ENCODE measurements at places on chromosomes 5 and 9.

DNA sequence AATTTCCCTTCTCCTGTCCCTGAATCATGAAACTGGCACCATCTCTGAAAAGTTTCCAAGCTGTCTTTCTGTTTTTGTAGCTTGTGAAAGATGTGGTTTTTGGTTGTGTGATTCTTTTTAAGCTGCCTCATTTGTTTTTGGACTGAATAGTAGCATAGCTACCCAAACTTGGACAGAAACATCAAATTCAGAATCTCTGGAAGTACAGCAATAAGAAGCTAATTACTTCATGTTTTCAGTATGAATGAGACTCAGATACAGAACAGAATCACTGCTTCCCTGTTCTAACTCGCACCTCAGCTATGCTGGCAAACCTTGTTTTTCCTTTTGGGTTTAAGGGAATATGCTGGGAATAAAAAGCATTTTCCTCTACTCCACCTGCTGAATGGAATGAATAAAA, 101.0 kb downstream of the FGF1 start:
- DNase-seq = no peak

DNA sequence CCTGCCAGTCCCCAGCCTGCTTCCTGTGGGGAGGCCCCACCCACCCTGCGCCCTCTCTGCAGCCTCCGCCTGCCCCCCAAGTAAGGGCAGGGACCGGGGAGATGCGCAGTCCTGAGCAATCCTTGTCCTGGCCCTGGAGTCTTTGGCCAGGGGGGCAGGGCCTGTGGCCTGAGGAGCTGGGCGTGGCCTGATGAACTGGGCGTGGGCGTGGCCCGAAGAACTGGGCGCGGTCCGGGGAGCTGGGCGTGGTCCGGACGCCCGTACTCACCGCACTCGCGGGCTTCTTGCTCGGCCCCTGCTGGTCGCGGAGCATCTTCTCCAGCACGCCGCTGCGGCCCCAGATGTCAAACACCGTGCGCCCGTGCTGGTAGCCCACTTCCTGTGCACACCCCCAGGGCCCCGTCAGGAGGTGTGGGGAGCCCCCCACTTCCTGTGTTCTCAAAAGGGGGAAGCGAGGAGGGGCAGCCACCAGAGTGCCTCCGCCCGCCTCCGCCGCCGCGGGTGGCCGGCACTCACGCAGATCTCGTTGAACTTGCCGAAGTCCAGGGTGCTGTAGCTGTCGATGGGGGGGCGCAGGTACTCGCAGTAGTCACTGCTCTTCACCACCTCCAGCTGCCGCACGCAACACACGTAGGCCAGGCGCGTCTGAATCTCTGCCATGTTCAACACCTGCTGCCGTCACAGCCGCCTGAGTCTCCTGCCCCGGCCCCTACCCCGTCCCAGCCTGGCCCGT, 2.7 kb upstream of the NSMF start:
- no peak for DNase-seq

DNA sequence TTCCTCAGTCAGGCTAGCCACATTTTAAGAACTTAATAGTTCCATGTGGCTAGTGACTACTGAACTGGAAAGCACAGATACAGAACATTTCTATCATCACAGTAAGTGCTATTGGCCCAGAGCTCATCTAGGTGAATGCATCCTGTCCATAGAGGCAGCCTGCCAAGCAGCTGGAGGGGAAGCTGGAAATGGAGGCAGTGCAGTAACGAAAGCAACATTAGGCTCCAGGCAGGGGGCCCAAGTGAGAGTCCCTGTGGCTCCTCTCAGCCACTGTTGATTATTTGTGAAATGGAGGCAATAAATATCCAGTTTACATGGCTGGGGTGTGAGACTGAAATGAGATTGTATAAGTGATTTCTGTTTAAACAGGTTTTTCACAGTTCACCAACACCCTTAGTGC, 227.2 kb upstream of the KLF9 start:
- DNase-seq = no peak

GRCh38 chr5:115941051-115941675, 21.1 kb upstream of the LVRN start:
- DNase-seq = no peak

DNA sequence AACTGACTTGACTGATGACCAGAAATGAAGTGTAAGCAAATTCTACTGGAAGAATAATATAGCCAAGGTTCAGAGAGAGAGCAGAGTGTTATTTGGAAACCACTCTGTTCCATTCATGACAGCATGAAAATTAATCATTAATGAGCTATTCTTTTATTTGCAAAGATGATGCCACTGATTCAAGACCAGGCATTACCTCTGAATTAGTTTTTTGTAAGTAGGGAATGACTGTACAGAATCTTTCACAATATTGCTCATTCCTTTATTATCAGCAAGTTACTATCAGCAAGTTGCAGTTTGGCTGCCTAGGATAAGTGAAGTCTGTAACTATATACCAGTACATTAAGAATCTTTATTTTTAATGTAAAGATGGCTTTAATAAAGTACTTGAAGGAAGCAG, 75.1 kb upstream of the RGMB start:
- no peak for DNase-seq

- DNase-seq = no peak
Measured at GRCh38 chr9:14320271-14321181, 6.6 kb upstream of the NFIB start.

- DNase-seq = no peak
Measured at GRCh38 chr9:133769511-133770075, 31.4 kb upstream of the SARDH start.

- no peak for DNase-seq
Measured at GRCh38 chr5:179328291-179328690, 17.0 kb downstream of the ADAMTS2 start.

DNA sequence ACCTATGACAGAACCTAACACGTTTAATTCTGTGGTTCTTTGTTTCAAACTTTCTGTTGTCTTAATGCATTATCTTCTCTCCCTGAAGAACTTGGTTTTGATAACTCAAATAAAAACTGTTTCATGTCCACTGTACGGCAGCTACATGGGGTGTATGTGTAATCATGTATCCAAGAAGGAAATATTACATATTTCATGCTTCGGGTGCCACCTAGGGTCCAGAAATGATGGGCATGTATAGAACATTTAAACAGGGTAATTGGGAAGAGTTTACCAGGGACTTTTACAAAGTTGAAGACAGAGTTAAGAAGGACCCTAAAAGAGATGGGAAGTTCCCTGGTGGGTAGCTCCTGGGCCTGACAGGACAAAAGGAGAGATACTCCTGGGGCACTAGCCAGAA, 291.3 kb downstream of the FBXL7 start:
- no peak for DNase-seq

- DNase-seq = no peak
Measured at GRCh38 chr5:10439692-10440091, 2.0 kb upstream of the ROPN1L start.

DNA sequence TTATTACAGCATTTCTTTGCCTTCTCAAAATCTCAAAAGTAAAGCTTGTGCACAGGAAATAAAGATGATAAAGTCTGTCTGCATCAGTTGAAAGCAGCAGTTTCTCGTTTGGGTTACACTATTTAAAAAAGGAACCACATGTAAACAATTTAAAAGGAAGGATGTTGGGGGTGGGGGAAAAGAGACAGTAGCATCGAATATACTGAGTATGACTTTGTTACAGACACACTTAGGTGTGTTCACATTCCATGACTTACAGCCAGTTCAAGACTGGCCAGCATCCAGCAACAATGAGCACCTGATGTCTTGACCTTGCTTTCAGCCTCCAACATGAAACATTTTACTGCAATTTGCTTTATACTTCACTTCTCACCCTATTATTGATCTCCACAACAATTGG, 8.7 kb downstream of the GAPT start:
- no peak for DNase-seq

DNA sequence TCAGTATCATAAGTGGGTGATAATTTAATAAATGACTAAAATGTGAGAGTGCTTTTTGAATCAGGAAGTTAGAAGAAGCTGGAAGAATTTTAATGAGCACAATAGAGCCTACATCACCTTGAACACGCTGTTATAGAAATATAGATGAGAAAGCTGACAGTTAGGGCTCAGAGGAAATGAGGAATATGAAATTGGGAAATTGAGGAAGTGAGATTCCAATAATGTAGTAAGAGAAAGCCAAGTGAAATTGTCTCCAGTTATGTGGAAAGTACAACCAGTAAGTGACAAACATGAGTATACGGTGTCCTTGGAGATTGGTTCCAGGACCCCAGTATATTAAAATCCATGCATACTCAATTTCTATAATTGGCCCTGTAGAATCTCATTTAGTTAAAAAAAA, 235.9 kb upstream of the FAM174A start:
- DNase-seq = no peak
